ENCODE measurements at places on chromosomes 6 and 20.

DNA sequence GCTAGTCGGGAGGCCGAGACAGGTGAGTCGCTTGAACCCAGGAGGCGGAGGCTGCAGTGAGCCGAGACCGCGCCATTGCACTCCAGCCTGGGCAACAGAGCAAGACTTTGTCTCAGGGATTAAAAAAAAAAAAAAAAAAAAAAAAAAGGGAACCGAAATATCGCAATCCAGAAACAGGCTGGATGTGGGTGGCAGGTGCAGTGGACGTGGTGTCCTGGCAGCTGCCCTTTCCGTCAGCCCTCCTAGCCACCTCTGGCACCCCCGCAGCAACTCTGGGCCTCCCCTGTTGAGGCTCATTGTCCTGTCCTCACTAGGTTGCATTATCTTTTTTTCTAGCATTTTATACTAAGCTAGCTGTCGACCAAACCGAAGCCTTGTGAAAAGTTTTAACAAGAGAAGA, 113.5 kb downstream of the DTNBP1 start:
- no peak for DNase-seq

GRCh38 chr6:152863618-152864326, 113.2 kb downstream of the VIP start:
- peak; percentile 8 for DNase-seq

- peak; percentile 99 for DNase-seq
Measured at GRCh38 chr20:49216991-49217578, 2.1 kb upstream of the DDX27 start.

- no peak for DNase-seq
Measured at GRCh38 chr6:133645966-133646740, 242.8 kb upstream of the TCF21 start.

- DNase-seq: no peak
Measured at GRCh38 chr6:33077908-33078307, 2.1 kb downstream of the HLA-DPB1 start.

- no peak for DNase-seq
Measured at GRCh38 chr6:147507162-147508041, 1.1 kb upstream of the SAMD5 start.

DNA sequence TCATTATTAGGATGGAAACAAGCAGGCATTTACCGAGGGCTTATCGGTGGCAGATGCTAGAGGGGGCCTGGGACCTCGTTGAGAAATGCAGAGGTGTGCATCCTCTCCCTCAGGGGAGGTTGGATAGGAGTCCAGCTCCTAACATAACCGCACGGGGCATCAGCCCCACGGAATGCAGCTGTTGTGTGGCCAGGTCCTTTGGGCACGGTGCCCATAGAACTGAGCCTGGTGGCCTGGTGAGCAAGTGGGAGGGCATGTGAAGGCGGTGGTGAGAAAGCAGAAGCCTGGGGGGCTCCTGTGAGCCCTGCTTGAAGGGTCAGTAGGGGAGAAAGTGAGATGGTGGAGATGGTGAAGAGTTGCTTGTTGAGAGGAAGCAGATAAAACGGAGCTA, 143.7 kb downstream of the CDH26 start:
- DNase-seq: no peak

DNA sequence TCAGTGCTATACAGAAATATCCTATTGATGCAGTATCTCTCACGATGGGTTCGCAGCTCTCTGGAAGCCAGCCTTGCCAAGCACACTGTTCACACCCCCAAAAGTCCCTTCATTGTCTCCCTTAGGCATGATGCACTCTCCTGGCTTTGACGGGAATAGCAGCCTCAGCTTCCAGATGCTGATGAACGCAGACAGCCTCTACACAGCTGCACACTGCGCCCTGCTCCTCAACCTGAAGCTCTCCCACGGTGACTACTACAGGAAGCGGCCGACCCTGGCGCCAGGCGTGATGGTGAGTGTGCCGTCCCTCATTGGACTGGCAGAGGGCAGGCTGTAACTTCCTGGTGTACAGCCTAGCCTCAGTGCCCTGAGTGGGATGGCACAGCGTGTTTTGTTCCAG, 60.0 kb upstream of the PBOV1 start:
- DNase-seq: no peak

GRCh38 chr20:63854766-63855362, 6.4 kb upstream of the ABHD16B start:
- DNase-seq: no peak

DNA sequence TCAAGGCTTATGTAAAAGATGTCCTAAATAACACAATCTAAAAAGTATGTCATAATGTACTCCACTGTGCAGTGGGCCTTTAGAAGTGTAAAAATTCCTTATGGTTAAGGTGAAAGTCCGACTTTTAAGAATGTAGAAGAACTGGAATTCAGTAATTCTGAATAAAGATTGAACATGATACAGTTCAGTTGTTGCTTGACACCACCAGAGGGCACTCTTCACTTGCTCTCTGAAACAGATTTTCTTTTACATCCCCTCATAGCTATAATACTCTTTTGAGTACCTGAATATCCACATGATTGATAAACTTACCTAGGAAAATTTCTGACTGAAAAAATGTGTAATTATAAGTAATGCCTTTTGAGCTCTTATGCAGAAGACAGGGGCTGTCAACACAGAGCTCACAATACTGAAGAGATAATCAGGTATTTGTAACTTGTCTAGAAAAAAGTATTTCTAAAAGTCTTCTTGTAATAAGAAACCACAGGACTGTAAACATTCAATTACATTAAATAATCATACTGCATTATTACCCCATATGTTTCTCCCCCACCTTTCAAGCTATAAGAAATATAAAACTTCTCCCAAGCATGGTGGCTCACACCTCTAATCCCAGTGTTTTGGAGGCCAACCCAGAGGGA, 92.1 kb downstream of the POPDC3 start:
- no peak for DNase-seq

DNA sequence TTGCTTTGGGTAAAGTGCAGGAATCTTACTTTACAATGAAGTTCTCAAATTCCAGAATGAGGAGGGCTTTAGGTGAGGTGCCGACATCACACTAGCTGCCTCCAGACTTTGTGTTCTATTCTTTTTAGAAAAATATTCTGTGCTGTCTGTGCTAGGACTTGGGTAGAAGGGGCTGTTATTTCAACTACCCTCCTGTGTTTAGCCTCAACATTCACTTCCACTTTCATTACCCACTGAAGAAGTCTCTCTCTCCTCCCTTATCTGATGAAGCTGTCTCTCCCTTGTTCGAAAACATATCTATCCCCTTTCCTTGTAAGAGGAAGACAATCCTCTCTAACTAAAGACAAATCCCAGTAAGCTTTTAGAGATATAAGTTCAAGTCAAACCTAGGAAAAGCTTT, 25.0 kb upstream of the BRPF3 start:
- no peak for DNase-seq

DNA sequence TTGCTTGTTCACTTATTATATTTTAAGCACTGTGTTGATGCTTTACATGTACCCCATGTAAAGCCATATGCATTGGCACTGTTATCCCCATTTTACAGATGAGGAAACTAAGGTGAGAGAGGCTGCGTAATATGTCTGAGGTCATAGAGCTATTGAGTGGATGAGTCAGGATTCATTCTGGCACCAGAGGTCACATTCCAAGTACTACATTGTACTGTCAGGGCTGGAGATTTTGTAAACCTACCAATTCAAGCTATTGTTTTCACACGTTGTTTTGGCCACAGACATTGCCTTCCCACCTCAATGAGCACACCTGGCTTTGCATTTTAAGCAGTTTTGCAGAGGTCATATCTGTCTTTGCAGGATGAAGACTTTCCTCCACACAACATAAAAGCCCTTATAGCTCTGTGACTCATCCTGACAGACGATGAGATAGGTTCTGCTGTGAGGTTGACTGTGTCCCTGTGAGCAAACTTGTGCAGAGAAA, 33.2 kb downstream of the ANKS1A start:
- no peak for DNase-seq

DNA sequence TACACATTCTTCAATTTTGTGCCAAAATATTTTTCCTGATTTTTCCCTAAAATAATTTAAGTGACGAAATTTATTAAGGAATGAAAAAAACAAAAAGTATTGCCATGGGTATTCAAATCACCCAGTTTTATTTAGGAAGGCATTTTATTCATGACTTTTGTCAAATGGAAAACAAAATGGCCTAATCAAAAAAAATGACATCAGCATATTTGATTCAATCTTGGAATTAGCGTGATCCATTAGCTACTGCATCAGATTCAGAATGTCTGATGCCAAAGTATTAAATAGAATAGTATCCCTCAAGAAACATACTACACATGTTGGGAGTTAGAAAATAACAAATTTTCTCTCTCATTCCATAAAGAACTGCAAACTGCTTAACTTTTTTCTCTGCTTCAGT, 129.2 kb downstream of the TRDN start:
- DNase-seq: no peak

- no peak for DNase-seq
Measured at GRCh38 chr20:5181492-5181891, 54.7 kb downstream of the CDS2 start.

DNA sequence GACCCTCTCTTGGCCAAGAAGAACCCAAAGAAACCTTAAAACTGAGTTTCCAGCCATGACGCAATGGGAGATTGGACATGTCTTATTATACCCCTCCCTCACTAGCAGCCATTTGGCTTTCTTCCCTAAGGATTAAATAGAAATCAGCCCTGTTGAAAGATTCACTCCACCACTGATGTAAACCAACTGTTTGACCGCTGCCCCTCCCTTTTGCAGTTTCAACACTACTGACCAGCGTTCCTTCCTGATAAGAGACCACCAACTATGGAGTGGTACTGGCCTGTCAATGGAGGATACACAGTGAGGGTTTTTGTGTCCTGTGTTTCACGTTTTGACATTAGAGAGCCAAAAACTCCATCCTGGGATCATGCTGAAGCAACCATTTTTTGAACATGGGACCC, 53.2 kb upstream of the CD2AP start:
- DNase-seq: no peak

- DNase-seq: no peak
Measured at GRCh38 chr20:53611449-53611894, 17.8 kb upstream of the ZNF217 start.

DNA sequence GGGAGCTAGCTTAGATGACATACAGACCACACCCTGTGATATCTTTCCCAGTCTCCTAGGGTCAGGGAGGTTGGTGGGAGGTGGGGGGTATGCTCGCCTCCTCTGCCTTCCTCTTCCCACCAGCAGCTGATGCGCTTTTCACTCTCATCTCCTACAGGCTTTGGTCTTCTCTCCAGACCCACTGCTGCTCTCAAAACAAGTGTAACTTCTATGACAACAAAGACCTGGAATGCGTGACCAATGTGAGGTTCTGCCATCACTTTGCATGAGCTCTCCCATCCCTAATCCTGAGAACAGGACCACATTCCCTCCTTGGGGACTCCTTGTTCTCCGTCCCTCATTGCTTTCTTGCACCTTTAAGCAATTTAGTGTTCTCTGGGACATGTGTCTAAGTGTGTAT, 2.7 kb downstream of the CTSA start:
- DNase-seq: no peak

GRCh38 chr20:63017826-63018411, 11.2 kb upstream of the BHLHE23 start:
- no peak for DNase-seq

DNA sequence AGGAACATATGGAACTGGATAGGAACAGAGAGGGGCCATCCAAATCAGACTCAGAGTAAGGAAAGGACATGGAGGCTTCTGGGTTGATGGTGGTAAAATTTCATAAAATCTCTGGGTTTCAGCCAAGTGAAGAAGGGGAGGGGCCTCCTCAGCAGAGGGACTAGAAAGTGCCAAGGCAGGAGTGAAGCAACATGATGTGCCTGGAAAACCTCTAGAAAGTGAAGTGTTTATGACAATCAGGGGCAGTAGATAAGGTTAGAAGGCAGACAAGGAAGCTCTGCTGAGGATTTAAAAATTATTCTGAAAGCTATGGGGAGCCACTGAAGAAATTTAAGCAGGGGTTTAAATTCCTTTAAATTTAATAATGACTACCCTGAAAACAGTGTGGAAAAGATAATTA, 126.0 kb upstream of the TENT5A start:
- DNase-seq: no peak

DNA sequence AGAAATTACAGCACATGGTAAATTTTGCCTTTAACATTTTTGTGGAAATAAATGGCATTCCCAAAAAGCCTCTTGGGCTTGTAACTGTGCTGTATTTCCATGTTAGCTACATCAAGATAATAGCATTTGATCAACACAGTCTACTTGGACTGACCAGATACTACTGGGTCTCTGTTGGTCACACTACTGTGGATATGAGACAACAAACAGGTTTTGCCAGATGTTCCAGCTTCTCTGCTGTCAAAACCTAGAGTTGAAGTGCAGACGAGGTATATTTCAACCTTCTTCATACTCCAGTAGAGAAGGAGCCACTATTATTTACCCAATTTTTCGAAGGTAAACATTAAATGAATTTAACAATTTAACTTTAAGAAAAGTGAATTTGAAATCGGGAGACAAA, 284.7 kb upstream of the CITED2 start:
- no peak for DNase-seq

GRCh38 chr6:16230953-16231352, 7.4 kb upstream of the GMPR start:
- DNase-seq: no peak

GRCh38 chr6:157681041-157681650, 141.9 kb upstream of the SNX9 start:
- no peak for DNase-seq

- no peak for DNase-seq
Measured at GRCh38 chr6:142857796-142858555, 87.0 kb downstream of the HIVEP2 start.

GRCh38 chr6:82988930-82989351, 76.7 kb downstream of the UBE3D start:
- DNase-seq: no peak

GRCh38 chr6:72287801-72288200, 334.1 kb upstream of the KCNQ5 start:
- no peak for DNase-seq

GRCh38 chr6:169428532-169428931, 174.9 kb upstream of the THBS2 start:
- no peak for DNase-seq

DNA sequence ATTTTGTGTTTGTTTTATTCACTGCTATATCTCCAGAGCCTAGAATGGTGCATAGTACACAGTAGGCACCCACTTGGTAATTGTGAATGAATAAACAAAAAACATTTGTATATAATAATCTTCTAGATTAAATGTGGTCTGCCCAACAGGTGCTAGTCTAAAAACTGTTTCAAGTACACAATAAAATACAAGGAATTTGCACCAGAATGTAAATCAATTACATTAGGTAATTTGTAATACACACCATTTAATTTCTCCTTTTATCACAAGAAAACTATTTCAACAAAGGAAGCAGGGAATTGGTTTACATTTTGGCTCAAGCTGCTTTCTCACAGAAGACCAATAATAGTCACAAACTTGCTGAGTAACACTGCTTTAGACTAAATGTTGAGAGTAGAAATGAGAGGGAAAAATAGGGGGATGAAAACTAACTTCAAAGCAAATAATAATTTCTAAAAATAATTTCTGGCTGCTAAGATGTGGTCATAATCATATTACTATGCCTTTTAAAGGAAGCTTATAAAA, 22.1 kb downstream of the RUNX2 start:
- no peak for DNase-seq
